Fibroblast of skin of right biceps (primary cell): ENCODE measurements at places on chromosomes 2 and 18.
A peak's percentile ranks its signal among the peaks of the same experiment; 100 is the strongest.

- DNase-seq: no peak
These were observed 6.2 kb upstream of the GKN1 start for GRCh38 chr2:68968221-68968620.

DNA sequence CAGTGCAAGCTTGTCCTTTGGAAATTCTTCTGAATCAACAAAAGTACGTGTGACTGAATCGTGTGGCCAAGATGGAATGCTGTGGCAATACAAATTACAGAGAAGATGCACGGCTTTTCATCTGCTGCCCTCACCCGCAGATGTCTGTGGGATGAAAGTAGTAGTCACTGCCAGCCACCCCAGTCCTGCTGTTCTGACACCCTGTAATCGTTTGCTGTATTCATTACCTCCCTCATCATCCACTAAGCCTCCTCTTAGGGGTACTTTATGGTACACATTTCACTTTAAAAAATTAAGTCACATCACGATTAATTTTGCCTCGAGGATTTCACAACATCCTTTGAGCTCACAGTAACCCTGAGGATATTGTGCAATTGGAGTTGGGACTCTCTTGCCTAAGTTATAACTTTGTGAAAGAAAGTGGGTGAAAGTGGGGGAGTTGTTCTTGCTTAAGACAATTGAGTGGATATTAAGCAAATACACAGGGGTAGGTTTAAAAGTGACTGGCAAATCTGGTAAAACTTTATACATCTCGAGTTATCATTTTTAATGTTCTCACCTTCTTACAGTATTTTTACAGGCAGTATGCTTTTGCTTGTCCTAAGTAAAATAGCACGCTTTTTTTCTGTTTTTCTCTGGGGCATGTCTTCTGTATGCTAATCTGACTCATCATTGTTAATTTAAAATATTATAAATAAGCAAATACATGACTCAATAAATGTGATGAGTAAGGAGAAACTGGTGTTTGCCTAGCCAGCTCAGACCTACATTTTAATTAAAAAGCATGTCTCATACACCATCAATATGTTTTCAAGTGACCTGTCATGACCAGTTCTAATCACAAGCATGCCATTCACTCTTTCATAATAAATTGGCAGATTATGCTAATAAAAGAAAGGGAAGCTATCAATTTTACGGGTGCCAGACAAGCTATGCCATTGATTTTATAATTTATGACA, 680.9 kb downstream of the IRS1 start:
- DNase-seq: peak; percentile 91

GRCh38 chr18:2173486-2173885, 397.8 kb downstream of the METTL4 start:
- DNase-seq: peak; percentile 84

GRCh38 chr2:112985090-112985489, 7.3 kb downstream of the IL36G start:
- DNase-seq: no peak

GRCh38 chr2:170500770-170501169, 214.4 kb upstream of the SP5 start:
- peak; percentile 26 for DNase-seq

GRCh38 chr2:42025151-42025582, 22.7 kb upstream of the PKDCC start:
- DNase-seq: peak; percentile 88

- no peak for DNase-seq
These were observed 85.2 kb downstream of the DNMT3A start for GRCh38 chr2:25256488-25256875.

GRCh38 chr2:109320195-109320922, 191.4 kb downstream of the SH3RF3 start:
- DNase-seq: no peak

DNA sequence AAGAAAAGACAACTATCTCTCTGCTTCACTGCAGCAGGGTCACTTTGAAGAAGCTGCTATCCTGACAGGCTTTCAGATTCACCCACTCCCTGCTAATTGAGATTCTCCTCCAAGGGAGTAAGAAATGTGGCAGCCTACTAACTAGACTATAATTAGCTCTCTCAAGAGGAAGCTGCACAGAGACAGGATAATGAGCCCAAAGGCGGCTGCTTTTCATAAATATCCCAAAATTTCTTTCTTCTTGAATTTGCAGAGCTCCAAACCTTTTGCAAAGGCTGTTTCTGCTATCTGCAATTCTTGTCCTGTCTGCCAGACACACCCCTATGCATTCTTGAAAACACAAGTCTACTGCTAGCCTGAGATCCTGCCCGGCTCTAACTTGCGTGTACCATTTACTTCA, 54.0 kb upstream of the RNU4ATAC start:
- DNase-seq: no peak

DNA sequence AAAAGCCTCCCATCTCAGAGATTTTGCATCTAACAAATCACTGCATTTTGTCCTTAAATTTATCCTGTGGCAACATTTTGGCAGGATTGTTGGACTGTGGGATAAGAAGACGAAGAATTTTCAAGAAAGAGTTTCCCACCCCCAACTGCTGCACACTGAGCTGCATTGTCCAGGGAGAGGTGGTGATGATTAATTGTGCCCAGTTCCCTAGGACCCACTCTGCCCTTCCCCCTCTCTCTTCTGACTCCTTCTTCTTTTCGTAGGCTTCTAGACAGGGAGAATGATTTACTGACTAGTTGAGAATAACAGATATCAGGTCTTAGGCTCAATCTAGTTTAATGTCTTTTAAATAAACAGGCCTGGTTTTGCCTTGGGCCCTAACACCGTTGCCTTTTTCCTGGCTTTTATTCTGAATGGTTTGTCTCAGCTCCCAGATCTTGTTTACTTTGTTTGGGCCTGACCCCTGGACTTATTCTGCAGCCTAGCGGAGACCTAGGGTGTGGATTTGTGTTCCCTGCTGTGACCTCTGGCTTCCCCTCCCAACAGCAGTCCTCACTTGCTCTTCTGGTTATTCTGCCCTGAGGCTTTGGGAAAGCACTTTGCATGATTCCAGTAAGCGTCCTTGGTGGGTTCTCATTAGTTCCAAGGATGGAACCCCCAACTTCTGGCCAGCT, 233.3 kb downstream of the INSIG2 start:
- DNase-seq: peak; percentile 8

- DNase-seq: peak; percentile 74
These were observed 116.4 kb downstream of the QPCT start for GRCh38 chr2:37460896-37461229.

DNA sequence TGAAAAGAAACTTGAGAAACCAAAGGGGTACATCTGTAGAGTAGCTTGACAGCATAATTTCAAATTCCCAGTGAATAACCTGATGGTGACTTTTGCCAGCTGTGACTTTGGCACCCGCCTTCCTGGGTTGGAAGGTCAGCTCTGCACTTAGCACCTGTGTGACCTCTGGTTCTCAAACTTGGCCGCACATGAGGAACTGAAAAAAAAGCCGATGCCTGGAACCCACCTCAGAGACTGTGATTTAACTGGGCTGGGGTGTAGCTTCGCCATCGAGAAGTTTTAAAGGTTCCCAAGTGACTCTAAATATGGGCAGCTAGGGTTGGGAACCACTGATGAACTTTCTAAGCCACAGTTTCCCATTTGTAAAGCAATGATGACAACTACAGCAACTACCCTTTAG, 6.5 kb downstream of the EFEMP1 start:
- DNase-seq: no peak

DNA sequence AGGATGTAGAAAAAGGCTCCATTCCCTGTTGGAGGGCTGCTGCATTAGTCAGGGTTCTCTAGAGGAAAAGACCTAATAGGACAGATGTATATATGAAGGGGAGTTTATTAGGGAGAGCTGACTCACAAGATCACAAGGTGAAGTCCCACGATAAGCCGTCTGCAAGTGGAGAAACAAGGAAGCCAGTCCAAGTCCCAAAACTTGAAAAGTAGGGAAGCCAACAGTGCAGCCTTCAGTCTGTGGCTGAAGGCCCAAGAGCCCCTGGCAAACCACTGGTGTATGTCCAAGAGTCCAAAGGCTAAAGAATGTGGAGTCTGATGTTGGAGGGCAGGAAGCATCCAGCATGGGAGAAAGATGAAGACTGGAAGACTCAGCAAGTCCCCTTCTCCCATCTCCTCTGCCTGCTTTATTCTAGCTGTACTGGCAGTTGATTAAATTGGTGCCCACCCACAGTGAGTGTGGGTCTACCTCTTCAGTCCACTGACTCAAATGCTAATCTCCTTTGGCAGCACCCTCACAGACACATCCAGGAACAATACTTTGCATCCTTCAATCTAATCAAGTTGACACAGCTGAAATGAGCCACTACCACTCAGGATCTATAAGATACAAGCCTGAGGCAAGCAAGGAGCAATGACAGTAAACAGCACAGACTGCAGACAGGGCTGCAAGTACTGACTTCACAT, 30.0 kb upstream of the ATG16L1 start:
- DNase-seq: no peak

DNA sequence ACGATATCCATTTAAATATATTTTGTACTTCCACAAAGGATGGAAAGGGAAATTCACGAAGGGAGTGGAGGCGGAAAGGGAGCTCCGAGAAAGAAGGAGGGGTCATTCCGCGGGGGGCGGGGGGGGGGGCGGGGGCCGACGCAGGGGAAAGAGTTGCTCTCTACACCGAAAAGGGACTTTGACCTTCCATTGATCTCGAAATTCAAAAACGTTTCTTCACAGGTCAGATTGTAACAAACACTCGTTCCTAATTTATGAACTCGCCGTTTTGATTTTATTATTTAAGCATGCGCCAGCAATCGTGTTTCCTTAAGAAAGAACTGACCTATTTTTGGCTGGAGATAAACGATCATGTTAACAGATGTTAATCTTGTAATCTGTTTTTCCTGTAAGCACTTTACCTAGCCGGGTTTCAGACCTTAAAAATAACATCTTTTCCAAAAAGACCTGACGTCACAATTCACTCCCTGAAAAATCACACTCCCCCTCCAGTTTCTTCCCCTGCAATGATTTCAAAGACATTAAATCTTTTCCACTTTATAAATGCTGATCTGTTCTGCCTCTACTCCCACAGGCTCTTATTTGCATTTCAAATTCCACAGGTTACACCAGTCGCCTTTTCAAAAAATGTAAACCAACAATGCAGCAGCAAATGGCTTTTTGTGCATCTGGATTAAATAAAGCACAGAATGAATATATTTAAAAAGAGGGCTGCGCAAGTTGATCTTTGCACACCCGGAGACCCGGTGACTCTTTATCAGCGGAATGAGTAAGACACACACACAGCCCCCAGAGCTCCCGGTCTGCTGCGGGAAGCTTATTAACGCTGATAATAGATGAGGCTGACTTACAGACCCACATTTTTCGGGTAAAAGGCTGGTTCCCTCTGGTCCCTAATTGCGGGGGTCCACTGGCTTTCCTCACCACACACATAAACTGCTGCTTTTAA, 1.6 kb downstream of the ZNF516 start:
- peak; percentile 84 for DNase-seq

- peak; percentile 95 for DNase-seq
These were observed 309.7 kb downstream of the IRS1 start for GRCh38 chr2:226489775-226490541.

DNA sequence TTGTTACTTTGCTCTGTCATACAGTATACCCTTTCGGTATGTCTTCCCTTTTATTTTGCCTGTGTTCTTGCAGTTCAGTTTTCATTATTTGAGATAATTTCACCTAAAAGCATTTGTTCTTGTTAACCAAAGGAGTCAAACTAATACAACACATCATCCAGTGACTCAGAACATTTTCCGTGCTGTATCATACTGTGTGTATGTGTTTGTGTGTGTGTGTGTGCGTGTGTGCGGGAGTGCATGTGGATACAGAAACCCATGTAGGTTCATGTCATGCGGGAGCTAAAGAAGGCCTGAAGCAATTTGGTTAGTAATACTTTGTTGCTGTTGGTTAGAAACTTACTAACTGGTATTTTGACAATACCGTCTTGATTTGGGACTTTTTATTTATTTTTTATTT, 60.0 kb downstream of the CEP192 start:
- DNase-seq: peak; percentile 10

DNA sequence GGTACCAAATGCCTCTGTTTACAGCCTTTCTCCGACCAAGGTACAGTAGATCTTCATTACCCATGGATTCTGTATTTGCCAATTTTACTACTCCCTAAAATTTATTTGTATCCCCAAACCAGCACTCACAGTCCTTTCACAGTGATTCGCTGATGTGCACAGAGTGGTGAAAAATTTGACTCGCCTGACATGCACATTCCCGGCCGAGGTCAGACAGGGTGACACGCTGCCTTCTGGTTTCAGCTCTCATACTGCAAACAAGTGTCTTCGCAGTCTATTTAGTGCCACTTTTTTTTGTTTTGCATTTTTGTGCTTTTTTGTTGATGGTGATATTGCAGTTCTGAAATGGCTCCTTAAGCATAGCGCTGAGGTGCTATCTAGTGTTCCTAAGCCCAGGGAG, 71.0 kb downstream of the MAPK4 start:
- DNase-seq: peak; percentile 25
